Left hindlimb (tissue), 1 donor: ENCODE measurements at places on chromosomes 3 and 15.

DNA sequence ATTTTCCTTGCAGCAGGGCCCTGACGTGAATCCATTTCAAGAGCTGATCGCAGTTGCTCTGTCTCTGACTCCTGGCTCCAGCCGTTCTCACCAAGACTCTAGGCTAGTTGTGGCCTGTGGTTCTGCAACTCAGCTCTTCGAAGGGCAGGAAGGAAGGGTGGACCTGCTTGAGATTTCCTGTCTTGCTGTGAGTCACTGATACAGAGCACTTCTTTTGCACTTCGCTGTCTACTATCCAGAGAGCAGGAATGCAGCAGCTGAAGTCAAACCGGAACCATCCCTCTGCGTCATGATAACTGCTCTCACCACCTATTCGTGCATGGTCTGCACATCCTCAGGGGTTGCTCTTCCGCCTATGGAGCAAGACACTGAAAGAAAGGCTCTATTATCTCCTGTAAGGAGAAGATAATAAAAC, 59.7 kb downstream of the RAP2B start:
- DNase-seq, result peak; percentile 70

GRCh38 chr3:11641683-11642430, 1.9 kb downstream of the VGLL4 start:
- no peak for DNase-seq

GRCh38 chr3:11495948-11496557, 147.7 kb downstream of the VGLL4 start:
- no peak for DNase-seq

GRCh38 chr3:58346368-58346767, 13.7 kb downstream of the PXK start:
- DNase-seq, result no peak

- peak; percentile 76 for DNase-seq
These were observed 285.9 kb downstream of the XXYLT1 start for GRCh38 chr3:194985031-194985578.

DNA sequence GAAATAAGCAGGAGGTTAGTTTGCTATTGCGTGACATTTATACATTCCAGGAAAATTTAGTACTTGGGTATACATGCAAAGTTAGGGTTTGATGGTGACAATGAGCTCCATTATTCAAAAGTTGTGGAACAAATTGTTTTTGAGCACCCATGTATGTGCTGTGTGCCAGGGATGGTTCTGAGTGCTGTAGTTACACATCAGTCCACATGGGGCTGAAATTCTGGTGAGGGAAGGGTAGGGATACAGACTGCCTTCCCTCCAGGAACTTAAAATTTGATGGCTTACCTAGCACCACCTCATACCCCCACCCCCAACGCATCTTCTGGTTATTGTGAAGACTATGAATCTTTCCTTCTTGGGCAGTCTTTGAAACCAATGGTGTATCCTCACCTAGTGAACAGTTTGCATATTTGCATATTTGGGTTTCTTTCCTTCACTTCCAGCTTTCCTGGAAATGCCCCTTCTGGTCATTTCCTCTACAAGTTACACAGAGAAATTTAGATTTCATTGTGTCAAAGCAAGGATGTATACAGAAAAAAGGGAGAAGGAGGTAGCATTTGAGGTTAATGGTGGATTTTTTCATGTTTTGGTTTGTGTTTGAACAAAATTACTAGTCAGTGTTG, 222.0 kb upstream of the IL12A start:
- no peak for DNase-seq

DNA sequence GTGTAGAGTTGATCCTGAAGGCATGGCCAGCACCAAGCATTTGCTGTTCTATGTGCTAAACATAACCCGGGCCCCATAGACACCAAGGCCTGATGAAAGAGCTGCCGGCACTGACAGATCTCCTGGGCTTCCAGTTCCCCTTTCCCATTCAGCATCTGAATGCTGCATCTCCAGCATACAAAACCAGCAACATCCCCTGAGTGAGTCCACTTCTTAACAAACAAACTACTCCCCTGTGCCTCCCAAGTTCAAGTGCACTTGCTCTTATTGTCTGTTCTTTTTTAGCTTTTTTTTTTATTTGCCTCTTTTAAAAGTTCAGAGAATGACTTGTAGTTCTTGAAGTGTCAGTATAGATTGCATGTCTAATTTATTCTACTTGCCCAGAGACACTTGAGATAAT, 156.0 kb downstream of the EDEM1 start:
- DNase-seq, result no peak

DNA sequence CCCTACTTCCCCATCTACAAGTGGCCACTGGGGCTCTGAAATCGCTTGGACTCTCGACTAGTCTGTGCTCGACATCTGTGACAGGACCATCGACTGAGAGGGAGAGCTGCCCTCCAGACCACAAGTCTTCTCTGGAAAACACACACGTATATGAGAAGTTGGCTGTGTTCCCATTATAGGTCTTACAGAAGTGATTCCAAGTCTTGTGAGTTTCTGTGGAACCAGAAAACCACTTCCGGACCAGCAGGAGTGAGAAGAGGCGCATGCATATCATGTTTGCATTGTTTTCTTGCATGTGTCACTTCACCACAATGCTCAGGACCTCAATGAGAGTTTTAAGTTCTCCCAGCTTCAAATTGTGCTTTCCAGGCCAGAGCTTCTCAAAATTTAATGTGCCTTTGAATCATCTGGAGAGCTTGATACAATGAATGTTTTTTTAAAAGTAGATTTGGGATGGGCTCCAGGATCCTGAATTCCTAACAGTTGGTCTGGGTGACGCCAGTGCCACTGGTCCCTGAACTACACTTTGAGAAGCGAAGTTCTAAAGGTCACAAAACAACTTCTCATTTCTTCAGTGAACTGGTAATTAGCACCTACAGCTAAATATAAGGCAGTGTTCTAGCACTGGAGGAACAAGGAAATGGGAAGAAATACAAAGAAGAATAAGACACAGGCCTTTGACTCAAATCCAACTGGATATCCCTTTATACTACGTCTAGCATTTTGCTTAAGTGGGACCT, 15.7 kb downstream of the LIPC start:
- no peak for DNase-seq

GRCh38 chr3:141243271-141243707, 11.7 kb downstream of the PXYLP1 start:
- DNase-seq, result no peak

DNA sequence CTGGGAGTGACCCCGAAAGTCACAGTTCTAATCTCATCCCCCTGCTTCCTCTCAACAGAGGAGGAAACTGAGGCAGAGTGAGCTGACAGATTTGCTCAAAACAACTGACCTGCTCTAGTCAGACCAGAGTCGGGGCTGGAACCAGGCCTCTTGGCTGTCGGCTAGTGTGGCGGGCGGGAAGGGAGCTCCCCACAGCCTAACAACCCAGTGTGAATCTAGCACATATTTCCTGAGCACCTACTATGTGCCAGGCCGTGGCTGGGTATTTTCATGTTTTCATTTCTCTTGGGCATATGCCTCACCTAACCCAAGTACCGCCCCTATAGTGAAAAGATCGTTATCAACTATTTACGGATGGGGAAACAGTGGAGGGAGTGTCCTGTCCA, 27.2 kb downstream of the GRIP2 start:
- no peak for DNase-seq

GRCh38 chr3:109570408-109570807, 233.1 kb upstream of the DPPA4 start:
- no peak for DNase-seq

DNA sequence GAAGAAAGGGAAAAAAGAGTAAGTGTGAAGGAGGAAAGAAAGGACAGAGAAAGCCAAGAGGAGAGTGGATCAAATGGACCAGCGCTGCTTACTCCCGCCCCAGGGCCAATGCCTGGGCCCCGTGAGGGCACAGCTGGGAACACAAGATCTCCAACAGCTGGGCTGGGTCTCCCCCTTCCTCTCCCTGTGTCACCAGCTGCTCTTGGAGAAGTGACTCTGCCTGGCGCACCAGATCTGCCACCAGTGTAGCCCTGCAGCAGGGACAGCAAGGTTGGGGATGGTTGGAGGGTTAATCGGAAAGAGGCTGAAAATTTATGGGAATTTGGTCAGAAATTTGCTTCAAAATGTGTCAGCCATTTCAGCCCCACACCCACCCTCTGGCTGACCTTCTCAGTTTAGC, 8.4 kb downstream of the CDAN1 start:
- no peak for DNase-seq

GRCh38 chr3:63613561-63613960, 38.9 kb upstream of the SNTN start:
- DNase-seq, result no peak

DNA sequence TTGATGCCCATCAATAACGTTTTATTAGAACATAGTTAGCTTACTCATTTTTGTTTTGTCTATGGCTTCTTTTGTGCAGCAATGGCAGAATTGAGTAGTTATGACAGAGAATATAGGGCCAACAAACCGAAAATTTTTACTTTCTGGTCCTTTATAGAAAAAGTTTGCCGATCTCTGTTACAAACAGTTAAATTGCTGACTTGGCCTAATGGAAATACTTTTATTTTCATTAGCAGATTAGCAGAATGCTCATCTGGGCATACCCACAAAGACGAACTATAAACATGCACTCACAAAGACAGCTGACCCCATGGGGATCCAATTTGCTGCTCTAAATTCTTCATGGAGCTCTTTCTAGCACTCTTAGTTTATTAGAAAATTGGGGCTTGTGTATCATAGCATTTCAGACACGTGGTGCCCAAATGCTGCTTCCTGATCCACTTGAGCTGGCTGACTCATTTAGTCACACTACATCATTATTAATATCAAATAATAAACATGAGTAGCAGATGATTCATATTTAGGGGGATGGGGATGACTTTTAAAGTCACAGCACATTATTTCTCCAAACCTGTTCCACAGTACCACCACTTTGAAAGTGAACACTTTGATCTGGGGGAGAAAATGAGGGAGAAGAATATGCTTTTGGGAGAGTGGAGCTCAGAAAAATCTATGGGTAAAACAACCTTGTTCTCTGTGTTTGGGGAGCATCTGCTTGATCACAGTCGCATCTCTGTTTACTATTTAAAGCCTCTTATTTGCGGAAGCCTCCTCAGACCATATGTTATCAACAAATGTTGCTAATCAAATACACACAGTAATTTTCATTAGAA, 228.1 kb upstream of the FEZF2 start:
- no peak for DNase-seq

DNA sequence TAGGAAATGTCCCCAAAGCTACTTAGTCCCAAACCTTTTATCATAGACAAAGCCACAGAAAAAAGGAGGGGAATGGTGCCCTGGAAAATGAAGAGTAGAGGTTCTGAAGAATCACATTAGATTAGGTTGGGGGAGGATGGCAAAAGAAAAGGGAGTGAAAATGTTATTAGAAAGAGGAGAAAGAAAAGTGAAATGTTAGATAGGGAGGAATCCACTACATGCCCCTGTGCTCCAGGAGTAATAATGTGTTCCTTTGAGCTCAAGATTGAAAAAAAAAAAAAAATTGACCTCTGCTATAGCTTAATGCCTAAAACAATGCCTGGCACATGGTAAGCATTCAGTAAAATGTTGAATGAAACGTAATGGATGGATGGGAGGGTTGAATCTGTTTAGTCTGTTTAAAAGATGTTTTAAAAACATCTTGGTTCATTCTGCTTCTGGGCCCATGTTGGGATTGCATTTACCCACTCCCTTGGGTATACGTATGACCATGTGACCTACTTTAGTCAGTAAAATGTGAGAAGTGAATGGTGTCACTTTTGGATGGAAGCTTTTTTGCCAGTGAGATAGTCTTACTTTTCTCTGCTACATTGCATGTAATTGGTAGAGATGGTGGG, 19.0 kb downstream of the MAPK6 start:
- DNase-seq, result no peak

DNA sequence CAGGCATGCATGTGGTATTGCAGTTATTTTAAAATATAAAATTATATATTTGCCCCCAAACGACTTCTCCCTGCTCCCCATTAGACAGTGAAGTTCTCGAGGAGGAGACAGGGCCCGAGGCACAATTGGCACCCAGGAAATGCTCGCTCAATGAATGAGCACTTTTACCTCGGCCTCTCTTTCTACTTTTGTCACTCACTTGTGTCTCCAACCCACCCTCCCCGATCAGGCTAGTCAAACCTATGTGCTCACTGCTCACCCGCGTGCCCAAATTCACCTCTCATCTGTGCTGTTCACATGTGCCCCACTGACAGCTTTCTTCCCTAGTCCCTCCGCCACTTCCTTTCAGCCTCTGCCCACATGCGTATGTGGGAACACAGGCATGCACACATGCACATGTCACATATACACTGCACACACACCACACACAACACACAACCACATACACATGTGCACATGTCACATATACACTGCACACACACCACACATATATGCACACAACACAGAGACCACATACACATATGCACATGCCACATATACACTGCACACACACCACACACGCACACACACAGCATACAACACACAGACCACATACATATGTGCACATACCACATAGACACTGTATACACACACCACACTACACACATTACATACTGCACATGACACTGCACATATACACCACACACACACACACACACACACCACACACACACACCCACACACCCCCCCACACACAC, 46.3 kb upstream of the DLG1 start:
- no peak for DNase-seq

GRCh38 chr3:59180006-59180405, 130.2 kb upstream of the CFAP20DC start:
- DNase-seq, result no peak

GRCh38 chr3:107525644-107526305, 3.0 kb downstream of the BBX start:
- DNase-seq, result peak; percentile 34

GRCh38 chr3:28624084-28624483, 275.5 kb upstream of the AZI2 start:
- DNase-seq, result no peak

DNA sequence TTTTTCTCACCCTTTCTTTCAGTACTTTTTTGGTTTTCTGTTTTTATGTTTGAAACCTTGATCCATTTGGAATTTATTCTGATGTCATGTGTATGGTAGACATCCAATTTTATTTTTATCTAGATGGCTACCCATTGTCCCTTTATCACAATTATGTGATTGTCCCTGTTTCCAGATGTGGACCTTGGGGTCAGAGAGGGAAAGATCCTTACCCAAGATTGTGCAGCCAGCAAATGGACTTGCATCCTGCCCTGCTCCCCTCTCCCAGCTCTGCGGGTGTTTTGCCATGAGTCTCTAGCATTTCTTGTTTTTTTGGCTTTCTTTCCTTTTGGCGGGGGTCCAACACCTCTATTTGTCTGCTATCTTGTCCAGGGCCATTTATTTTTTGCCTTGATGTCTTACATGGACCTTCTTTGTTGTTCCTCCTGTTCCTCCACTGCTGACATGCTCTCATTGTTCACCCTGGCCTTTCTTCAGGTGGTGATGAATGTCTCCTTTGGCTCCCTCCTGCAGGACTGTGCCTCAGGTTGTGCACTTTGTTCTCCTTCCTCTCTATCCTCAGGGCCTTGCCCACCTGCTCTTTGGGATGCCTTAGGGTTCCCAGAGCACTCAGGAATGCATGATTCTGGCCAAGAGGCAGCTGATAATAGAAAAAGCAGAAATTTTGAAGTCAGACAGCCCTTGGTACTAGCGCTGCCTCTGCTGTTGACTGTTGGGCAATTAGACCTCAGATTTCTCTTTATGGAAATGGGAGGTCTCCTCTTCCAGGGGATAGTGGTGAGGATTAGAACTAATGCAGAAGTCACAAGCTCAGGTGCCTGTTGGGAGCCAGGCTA, 84.3 kb downstream of the EEFSEC start:
- no peak for DNase-seq
